Cerebellar nuclear complex (tissue), 1 donor: ENCODE measurements at places on chromosomes 7 and 10.
A peak's percentile ranks its signal among the peaks of the same experiment; 100 is the strongest.

GRCh38 chr10:1535301-1535965 lies 201.9 kb downstream of the ADARB2 start:
- no peak for DNase-seq

GRCh38 chr10:129192344-129193128 lies 274.5 kb upstream of the MGMT start:
- no peak for DNase-seq

DNA sequence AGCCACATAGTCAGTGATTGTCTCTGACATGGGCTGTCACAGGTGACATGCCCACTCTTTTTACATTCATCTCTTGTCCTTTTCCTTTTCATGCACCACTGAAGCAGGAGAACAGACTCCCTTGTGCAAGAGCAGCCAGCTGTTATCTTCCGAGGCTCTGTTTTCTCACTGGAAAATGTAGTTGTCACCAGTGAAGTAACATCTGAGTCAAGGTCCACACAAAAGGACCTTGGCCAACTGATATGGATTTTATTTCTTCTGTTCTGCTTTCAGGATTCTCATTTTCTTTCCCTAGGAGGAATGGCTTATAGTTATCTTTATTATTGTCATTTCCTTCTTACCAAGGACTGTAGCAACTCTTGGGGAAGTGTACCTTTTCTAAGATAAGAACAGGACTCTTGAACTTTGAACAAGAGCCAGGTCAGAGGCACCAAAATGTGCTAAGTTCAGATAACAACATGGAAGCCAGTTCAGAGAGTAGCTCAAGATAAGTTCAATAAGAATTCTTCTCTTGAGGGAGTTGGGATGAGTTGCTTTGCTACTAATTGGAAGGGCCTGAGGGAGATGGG lies 22.7 kb downstream of the AVPI1 start:
- no peak for DNase-seq

DNA sequence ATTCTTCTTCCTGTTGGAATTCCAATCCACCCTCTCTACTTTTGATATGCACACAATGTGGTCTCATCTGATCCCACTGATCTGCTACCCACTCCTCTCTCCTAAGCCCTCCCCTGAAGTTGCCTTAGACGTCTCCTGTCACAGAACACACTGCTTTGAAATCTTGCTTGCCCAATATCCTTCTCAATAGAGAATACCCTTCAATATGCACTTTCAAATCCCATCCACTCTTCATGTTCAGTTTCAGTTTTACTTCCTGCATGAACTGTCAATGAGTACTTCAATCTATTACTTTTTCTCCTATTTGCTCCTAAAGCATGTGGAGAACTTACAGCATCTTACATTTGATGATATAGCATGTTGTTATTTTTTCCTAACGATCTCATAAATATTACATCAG lies 93.5 kb downstream of the UPF2 start:
- DNase-seq, result no peak

DNA sequence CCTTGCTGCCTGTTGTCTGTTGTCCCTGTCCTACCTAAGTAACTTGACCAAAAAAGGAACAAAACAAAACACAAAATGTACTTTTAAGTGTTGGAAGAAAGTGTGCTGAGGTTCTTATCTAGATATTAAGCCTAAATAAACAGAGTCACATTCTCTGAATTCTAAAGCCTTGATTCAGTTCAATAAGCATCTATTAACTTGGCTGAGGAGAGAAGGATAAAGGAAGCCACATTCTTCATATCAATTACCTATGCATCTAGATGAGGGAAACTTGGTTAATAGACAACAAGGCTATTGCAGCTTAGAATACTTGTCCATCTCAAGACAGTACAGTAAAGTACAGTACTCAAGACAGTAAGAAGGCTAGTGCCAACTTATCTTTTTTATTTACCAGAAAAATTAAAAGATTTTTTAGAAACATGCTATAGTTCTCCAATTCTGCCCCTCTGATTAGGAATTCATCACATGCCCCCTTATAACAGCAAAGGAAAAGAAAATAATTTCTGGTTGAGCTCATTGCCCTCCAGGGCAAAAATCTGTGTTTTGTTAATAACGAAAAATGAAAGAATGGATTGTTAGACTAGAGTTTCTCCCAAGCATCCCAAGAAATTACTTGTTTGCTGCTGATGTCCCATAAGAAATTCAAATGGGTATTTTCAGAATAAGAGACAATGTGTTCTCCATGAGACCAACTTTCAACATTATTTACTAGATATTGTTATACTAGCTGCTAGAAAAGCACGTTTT lies 546.5 kb upstream of the SEMA3D start:
- DNase-seq, result no peak

- no peak for DNase-seq
These were observed 49.9 kb downstream of the TRIM24 start for GRCh38 chr7:138510003-138510402.

DNA sequence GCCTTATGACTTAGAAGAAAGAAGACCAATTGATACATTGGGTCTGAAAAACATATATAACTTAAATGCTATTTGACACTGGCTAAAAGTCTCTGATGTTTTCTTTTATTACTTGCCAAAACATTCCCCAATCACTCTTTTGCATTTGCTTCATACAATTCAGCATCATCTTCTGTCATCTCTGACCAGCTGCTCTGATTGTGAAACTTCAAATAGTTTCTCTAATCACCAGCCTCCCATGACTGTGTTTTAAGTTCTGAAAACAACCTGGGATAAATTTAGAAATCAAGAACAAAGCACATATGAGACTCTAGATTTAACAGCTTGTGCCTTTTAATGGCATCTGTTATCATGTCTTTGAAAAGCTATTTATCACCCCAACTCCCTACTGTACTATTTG lies 208.4 kb upstream of the KCND2 start:
- no peak for DNase-seq

DNA sequence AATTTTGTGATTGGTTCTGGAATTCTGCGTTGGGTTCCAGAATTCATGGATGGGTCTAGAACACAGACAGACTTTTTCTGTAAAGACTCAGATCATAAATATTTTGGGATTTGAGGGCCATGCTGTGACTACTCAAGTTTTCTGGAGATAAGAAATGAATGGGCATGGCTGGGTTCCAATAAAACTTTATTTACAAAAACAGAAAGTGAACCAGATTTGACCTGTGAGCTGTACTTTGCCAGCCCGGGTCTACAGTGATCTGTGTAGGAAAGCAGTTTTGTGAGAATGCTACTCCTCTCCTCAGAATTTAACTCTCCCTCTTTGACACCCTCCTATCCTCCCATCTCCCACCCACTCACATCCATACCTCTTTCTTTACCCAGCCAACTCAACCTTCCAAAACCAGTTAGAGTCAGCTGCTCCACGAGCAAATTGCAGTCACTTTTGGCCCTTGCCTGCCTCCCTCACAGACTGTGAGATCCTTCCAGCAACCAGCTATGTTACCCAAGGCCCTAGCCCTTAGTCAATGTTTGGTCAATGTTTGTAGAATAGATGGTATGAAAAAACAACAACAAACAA lies 312.8 kb upstream of the ZMIZ1 start:
- DNase-seq, result no peak

- DNase-seq, result no peak
These were observed 772.9 kb downstream of the SORCS3 start for GRCh38 chr10:105413997-105414396.

- DNase-seq, result no peak
These were observed 43.0 kb downstream of the ADCY1 start for GRCh38 chr7:45617166-45617565.

DNA sequence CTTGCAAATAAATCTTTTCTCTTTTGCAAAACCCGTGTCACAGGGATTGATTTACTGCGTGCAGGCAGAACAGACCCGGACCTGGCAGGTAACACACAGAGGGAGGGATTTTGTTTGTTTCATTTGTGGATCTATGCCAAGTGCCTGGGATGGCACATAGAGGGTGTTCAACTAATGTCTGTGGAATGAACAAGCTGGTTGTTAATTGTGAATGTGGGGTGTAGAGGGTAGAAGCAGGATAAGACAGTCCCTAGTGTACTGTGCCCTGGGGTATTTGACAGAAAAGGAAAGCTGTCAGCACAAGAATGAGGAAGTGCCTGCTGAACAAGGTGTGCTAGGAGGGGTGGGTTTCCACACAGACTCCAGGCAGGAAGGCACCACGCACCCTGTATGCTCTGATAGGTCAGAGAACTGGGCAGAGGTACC lies 331.8 kb downstream of the CALN1 start:
- no peak for DNase-seq

DNA sequence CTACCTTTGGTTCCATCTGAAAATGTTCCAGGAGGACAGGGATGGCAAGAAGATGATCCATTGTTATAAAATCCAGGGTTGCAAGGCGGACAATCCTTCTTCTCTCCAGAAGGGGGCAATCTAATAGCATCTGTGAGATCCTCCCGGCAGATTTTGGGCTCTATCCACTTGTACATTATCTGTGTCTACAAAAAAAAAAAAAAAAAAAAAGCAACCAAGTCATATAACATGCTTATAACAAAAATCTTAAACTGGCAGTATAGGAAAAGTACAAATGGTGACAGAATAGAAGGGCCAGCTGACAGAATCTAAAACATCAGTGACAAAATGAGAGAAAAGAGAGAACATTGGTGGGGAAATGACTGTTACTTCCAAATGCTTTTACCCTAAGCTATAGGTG lies 132.7 kb downstream of the ELAPOR2 start:
- peak; percentile 17 for DNase-seq

DNA sequence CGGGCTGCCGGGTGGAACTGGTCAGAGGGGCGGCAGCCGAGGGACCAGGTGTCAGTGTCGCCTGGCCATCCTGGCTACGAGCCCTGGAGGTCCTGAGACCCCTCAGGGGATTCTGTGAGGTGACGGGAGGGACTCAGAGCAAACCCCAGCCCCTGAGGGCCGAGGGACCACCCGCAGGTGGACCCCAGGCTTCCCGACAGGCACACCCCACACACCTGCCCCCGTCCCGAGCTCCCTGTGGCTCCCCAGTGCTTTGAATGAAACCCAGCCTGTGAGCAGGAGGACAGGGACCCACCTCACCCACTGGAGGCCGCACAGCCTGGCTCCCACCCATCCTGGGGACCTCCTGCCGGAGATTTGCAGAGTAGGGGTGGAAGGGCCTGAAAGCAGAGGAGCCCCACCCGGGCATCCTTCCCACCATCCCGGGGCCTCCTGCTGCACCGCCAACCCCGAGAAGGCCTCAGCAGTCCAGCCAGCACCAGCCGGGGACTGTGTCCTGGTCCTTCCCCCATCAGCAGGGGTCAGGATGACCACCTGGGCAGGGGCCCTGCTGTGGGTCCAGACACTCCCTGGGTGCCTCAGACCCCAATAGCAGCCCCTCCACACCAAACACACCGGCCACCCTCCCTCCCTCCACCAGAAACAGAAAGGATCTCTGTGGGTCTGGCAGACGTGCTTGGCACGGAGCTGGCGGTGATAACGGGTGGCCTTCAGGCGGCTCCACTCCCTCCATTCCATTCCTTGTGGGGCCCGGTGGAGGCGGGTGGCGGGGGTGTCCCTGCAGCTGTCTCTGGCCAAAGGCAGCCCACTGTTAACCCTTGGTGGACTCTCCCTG lies 13.9 kb downstream of the VENTX start:
- no peak for DNase-seq
